ENCODE measurements at places on chromosomes 16 and 17.

DNA sequence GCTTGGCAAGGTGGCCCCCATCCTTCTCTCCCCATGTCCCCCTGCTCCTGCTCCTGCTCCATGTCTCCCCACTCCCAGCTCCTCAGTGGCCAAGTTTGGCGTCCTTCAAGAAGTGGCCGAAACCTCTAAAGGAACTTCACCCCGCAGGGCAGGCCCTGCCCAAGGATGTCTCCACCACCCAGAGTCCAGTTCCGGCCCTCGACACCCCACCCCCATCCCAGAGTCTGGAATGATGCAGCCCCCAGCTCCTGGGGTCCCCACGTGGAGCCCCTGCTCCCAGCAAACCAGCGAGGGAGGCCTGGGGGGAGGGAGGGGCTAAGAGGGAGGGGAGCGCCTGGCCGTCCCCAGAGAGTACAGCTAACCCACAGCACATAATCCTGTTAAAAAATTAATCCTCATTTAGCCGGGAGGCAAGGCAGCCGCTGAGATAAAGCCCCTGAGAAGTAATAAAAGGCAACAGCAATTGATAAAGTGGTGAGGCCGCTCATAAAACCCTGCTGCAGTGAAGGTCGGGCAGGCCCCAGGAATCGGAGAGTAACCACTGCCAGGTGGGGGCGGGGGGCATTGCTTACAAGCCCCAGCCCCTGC lies 9.9 kb upstream of the ENPP7 start:
- no peak for ATAC-seq

- ATAC-seq, result peak; percentile 71
These were observed 2.0 kb upstream of the SCN4A start for GRCh38 chr17:63974594-63975192.

DNA sequence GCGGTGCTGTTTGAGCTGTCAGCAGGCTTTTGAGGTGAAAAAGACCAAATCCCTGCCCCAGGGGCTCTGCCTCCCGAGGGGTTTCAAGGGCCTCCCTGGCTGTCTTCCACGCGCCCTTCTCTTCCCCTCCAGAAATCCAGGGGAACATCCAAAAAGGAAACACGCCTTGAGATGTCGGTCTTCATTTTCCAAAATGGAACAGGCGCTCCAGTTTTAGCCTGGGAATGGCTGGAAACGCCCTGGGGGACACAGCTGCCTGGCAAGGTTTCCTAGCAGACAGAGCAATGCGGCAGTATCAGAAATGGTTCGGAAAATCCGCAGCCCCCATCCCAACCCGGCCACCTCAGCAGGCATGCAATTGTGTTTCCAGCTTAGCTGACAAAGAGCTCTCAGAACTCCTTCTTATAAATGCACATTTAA lies 16.6 kb upstream of the LITAF start:
- ATAC-seq, result no peak

DNA sequence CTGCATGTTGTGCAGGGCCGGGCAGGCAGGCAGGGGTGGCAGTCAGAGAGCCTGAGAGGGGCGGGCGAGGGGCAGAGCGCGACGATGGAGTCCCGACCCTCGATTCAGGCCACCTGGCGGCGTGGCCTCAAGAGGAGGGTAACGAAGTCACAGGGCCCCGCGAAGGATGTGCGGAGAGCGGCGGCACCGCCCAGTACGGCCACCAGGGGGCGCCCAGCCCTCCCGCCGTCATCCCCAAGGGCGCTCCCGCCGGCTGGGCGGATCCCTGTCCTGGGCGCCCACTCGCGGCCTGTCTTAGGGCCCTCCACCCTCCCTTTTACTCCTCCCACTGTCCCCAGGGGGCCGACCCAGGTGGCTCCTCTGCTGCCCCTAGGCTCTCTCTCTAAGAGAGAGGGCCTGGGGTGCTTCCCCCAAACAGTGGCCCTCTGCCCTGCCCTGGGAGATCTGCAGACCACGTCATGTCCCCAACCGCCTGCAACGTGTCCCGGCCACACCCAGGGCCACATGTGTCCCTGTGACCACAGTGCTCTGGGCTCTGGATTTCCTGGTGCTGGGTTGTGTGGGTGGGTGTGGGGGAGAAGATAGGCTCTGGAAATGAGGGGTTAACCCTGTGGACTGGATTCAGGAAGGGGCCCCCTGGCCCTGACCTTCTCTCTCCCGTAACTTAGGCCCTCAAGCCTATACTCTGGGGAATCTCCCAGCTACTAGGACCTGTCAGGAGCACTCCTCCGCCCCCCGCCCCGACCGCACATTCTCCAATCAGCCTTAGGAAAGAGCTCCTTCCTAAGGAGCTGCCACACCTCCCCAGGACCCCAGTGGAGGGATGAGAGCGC lies 5.9 kb downstream of the DPEP2 start:
- peak; percentile 89 for ATAC-seq

DNA sequence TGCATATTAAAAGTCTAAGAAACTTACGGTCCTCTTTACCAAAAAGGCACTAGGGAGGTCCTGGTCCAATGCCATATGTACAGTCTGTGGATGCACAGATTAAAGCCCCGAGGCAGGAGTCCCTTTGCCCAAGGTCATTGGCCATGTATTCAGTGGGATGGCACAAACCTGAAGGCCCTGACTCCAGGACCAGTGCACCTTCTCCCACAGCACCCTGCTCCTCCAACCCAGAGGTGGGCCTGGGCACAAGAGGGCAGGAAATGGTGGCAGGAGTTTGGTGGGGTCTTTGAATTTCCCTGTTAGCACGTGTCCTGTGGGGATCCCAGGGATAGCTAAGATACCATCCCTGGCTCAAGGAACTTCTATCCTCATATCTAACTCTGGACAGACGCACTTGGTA lies 28.5 kb downstream of the TLE7 start:
- no peak for ATAC-seq

- no peak for ATAC-seq
These were observed 19.6 kb downstream of the MED13 start for GRCh38 chr17:62045517-62045916.

- ATAC-seq, result no peak
These were observed 550.0 kb upstream of the SALL1 start for GRCh38 chr16:51701025-51701424.

DNA sequence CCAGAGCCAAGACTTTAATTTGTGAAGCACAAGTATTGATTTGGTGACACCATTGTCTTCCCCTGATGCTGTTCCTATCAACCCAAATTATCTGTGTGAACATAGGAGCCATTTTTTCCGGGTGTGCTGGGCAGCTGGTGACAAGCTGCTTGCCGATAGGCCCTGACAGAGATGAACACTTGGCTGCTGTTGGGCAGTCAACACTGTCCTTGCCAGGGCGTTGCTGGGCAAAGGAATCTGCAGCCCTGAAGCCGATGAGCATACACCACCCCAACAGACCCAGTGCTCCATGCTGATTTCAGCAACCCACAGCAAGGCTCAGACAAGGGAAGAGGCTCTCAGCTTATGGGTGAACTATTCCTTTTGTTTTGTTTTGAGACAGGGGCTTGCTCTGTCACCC lies 105.4 kb downstream of the YPEL2 start:
- no peak for ATAC-seq

DNA sequence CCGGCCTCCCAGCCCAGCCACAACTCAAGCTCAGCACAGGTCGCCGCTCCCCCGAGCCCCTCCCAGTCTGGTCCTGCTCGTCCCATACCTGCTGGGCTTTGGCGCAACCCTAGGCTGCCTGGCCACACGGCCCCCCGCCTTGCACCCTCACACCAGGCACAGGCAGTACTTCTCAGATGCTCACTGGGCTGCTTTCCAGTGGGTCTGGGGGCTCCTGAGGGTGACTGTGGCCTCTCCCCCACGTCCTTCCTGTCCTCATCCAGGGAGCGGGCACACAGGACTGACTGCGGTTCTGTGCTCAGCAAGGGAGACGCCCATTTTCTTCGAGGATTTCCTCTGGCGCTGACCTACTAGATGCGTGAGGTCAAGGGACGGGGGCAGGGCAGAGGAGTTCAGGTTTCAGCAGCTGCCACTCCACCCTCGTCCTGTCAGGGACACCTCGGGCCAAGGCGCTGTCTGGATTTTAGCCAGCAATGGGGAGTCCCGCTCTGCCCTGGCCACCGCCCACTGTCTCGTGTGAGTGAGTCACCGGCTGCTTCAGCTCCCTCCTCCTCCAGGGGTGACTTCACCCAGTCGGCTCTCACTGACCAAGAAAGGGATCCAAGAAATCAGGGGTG lies 115.8 kb downstream of the NPIPB11 start:
- peak; percentile 96 for ATAC-seq

DNA sequence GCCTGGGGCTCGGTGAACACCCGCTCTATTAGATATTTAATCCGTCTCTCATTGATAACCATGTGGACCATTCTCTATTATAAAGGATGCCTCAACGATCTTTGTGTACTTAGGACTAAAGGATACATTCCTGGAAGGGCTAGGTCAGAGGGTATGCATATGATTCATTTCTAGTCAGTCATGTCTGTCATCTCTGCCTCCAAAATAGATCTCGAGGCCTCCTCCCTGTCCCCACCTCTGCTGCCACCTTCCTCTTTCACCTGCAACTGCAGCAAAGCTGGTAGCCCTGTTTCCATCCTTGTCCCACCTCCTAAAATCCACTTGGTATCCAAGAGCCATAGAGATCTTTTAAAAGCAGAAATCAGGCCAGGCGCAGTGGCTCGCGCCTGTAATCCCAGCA lies 121.5 kb downstream of the KATNIP start:
- no peak for ATAC-seq

- ATAC-seq, result peak; percentile 87
These were observed 38.2 kb downstream of the HOXB1 start for GRCh38 chr17:48492401-48493298.

- ATAC-seq, result no peak
These were observed 57.0 kb downstream of the TANC2 start for GRCh38 chr17:63023049-63023448.
